ENCODE measurements at places on chromosomes 7 and 10. TPM values are rescaled to one million over a fixed set of nuclear protein-coding genes. Genes with fewer than 3 reads are reported as not detected.

- no peak for DNase-seq
Measured at GRCh38 chr10:83678850-83679249, 460.5 kb upstream of the GHITM start.

DNA sequence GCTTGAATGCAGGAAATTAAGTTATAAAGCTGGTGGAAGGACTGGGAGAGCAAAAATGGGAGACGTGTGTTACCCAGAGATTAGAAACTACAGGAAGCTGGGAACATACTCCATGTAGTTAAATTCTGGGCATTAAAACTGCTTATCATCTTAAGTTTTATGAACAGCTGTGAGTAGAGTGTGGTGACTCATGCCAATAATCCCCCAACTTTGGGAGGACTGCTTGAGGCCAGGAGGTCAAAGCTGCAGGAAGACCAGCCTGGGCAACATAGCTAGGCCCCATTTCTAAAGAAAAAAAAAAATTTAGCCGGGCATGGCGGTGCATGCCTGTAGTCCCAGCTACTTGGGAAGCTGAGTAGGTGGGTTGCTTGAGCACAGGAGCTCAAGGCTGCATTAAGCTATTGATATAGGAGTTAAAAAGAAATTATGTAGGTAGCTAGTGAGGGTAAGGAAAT lies 56.2 kb upstream of the SEPHS1 start:
- DNase-seq = no peak

GRCh38 chr10:130742941-130743675 lies 568.4 kb downstream of the TCERG1L start:
- DNase-seq = no peak

DNA sequence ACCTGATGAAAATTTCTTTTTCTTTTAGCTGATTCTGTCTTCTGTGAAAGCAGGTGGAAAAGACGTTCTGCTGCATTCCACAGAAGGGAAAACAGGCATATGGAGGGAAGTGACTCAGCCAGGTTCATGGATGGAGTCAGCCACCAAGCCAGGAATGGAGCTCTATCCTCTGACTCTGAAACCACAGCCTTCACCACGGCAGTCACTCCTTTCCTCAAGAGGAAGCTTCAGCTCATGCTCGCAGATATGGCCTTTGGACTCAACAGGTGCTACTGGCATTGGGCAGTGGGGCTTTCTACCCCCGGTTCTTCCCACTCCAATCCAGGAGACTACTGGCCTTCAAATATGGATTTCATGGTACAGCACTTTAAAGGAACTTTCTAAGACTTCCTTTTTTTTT lies 11.5 kb upstream of the PLAU start:
- no peak for DNase-seq

- DNase-seq = no peak
Measured at GRCh38 chr7:49771427-49772176, 1.8 kb upstream of the VWC2 start.

GRCh38 chr10:983971-984655 lies 4.1 kb upstream of the GTPBP4 start:
- no peak for DNase-seq

DNA sequence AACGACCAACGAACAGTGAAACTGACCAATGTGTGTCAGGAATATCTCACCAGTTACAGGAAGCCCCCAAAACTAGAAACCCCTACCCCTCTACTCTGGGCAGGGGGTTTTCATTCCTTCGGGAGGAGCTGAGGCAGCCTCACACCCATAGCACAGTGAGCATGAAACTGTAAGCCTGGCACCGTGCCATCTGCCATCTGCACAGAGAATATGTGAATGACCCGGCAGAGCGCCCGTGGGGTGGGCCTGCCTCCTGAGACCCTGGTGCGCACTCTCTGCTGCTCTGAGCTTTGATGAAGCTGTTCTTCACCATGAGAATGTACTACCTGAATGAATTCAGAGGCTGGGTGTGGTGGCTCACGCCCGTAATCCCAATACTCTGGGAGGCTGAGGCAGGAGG lies 27.1 kb downstream of the DAGLB start:
- DNase-seq = no peak

GRCh38 chr10:120465138-120465537 lies 8.1 kb downstream of the PLPP4 start:
- no peak for DNase-seq

DNA sequence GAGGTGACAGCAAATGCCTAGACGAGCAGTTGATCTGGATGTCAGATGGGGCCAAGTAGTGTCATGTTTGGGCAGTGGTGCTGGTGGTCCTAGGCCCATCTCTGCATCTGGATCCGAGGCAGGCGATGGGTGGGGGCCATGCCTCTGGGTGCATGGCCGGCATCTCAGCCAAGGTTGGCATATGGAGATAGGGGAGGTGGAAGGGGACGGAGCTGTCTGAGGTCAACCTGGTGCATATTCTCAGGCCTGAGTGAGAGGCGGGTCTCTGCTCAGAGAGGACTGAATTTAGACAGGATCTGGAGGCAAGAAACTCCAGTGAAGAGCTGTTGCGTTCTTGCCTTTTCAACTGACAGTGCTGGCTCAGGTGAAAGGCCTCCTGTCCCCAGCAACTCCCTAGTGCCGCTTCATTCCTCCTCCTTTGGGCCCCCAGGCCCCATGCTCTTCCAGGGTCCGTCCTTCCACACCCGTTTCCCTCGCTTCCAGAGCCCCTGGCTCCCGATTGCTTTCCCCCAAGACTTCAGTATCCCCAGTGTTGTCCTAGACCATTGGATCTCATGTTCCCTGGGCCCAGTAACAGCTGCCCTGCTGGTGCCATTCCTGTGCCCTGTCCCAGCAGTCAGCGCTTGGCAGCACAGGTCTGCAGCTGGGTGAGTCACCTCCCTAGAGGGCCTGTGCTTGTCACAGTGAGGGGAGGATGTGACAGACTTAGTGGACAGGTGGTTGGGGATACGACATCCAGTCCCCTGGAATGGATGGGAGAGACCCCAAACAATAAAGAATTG lies 32.6 kb downstream of the GBX1 start:
- no peak for DNase-seq

GRCh38 chr7:15326044-15326644 lies 235.7 kb downstream of the AGMO start:
- DNase-seq = no peak

GRCh38 chr7:171364-171904 lies 20.9 kb upstream of the FAM20C start:
- DNase-seq = no peak

- DNase-seq = no peak
Measured at GRCh38 chr7:82200601-82201000, 243.0 kb downstream of the CACNA2D1 start.

- no peak for DNase-seq
Measured at GRCh38 chr10:6203331-6204062, 765 bp downstream of the PFKFB3 start.

DNA sequence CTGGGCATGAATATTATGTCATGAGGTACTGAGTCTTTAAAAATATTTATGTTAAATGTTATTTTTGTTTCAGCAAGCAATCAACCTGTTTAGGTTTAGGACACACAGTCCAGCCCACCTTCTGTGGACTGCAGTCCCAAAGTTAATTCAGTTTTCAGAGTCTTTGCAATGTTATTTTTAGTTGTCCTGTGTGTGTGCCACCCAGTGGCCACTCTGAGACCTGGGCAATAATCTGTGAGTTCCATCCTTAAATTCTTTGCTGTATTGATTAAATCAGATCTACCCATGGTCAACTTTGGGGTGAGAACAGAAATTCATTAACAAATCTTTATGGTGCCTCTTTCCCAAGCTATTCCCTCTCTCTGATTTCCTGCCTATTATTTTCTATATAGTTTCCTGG lies 415.1 kb downstream of the CCSER2 start:
- no peak for DNase-seq

DNA sequence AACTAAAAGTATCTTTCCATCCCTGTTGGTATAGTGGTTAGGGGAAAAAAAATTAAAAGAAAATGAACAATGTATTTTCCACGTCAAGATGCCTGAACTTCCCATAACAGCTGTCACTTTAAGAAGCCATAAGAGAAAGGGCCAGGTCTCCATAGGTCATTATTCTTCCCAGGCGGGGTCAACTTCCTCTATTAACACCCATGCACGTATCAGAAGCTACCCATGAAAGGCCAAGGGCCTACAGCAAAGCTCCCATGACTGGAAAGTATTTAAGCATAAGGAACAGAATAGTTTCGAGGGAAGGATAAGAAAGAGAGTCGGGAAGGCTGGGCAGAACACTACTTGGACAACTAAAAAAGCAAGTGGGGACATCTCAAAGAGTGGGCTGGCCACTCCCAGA lies 40.1 kb downstream of the RBM28 start:
- DNase-seq = no peak

- DNase-seq = no peak
Measured at GRCh38 chr10:121919666-121920065, 8.2 kb downstream of the ATE1 start.

DNA sequence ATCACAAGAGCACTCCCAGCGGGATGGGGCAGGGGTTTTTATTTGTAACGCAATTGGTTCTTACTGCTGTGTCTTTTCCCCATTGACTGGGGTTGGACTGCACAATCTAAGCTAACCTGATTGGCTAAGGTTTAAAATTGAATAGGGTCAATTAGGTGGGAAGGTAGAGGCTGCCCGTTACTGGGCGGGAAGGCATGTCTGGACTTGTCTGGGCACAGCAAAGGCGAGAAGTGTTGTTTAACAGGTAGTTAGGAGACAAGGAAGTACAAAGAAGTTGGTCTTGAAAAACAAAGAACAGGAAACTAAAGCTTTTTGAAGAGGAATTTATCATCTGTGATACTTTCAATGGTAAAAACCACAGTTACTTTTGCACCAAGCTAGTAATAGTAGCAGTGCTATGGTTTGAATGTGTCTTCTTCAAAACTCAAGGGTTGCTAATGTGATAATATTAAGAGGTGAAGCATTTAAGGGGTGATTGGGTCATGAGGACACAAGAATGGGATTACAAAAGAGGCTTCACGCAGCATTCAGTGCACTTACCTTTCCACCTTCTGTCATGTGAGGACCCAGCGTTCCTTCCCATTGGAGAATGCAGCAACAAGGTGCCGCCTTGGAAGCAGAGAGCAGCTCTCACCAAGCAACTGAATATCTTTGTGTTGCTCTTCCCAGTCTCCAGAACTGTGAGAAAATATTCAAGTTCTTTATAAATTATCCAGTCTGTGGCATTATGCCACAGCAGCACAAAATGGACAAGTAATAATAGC lies 875.5 kb upstream of the SORCS1 start:
- DNase-seq = no peak

DNA sequence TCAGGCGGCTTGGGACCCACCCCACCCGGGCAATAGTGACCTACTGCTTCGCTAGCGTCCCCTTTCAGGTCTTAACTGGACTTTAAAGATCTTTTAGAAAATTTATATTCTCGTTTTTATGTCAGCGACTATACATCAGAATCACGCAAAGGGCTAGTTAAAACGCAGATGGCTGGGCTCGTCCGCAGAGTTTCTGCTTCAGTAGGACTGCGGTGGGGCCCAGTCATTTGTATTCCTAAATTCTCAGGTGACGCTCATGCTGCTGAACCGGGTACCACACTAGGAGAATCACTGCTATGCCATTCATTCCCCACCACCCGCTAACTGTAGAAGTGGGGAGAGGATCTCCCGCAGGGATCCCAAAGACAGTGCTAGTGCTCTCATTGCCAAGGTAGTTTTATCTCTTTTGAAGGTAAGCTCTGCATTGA lies 12.0 kb upstream of the SP8 start:
- DNase-seq = no peak

- no peak for DNase-seq
Measured at GRCh38 chr10:61100887-61101286, 156.9 kb upstream of the RHOBTB1 start.

Gene KCNMA1
- 87.9 TPM for total RNA-seq

Gene GRM3
- not detected for total RNA-seq

Gene VKORC1L1
- 20.4 TPM for total RNA-seq

Gene H2BK1
- not detected for total RNA-seq

Gene FRAT2
- 11.8 TPM for total RNA-seq

Gene HOXA6
- 8.5 TPM for total RNA-seq

Gene PDZD7
- 0.18 TPM for total RNA-seq

Gene ZNF33A
- 48.8 TPM for total RNA-seq

Gene TYW1B
- total RNA-seq = 5.0 TPM

Gene PDK4
- total RNA-seq = 27.8 TPM

Gene PNLIPRP3
- not detected for total RNA-seq

Gene SPDYE1
- total RNA-seq = not detected

Gene NKX1-2
- not detected for total RNA-seq

Gene COL17A1
- 18.5 TPM for total RNA-seq

Gene UPK3B
- total RNA-seq = 111 TPM
